Activated T-helper 2 cell treated with anti-CD3 and anti-CD28 coated beads, Interferon-gamma antibody, Interleukin-2, Interleukin-4, amounts not matched to agents 10 μg/mL and 5 μg/mL and 100 μg/mL, durations not matched to agents 14 hours and 24 hours and 36 hours (primary cell): ENCODE measurements at places on chromosomes 3 and 15. TPM values are rescaled to one million over a fixed set of nuclear protein-coding genes. Genes with fewer than 3 reads are reported as not detected.

DNA sequence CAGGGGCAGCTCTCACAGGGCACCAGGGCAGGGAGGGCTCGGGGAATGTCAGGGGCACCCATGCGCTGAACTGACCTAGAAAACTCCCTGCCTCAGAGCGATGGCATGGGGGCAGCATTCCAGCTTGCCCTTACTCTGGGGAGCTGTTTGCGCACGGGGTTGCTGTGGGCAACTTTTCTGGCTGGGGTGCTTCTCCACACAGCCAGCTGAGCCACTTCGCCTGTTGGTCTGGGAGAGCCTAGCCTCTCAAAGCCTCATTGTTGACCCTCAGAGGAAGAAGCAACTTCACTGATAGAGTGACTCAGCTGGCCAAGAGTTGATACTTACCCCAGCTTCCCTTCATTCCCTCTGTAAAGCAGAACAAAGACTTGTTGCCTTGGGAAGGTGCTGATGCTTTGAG is 42.6 kb upstream of the MRPS22 start:
- DNase-seq = no peak

DNA sequence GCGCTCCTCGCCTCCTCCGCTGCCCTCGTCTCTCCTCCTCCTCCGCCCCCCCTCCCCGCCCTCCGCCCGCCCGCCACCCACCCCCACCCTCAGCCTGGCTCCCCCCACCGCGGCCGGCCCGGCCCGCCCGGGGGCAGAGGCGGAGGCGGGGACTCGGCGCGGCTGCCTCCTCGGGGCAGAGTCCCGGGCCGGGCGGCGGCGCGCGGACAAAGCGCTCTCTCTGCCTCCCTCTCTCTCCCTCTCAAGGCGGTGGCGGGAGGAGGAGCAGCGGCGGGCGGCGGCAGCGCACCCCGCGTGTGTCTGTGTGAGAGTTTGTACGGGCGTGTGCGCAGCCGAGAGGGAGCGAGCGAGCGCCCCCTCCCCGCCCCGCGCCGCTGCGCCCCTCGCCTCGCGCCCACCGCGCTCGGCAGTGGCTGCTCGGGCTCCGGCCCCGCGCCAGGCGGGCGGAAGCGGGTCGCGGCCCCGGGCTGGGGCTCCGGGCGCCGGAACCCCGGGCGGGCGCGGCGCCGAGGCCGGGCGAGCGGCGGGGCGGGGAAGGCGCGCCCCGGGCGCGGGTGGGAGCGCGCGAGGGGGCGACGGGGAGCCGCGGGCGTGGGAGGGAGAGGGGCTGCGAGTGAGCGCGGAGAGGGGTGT is at the start of gene IGF2BP2:
TSS of gene IGF2BP2 (minus strand) at position 37 of the 633 bp plus-strand sequence. CDS start 82 bp downstream, outside the sequence.
- DNase-seq = peak; percentile 46

- DNase-seq = no peak
Measured at GRCh38 chr3:134694466-134694865, 43.6 kb upstream of the KY start.

GRCh38 chr3:159632851-159633250 is 355.8 kb upstream of the IL12A start:
- DNase-seq = no peak

DNA sequence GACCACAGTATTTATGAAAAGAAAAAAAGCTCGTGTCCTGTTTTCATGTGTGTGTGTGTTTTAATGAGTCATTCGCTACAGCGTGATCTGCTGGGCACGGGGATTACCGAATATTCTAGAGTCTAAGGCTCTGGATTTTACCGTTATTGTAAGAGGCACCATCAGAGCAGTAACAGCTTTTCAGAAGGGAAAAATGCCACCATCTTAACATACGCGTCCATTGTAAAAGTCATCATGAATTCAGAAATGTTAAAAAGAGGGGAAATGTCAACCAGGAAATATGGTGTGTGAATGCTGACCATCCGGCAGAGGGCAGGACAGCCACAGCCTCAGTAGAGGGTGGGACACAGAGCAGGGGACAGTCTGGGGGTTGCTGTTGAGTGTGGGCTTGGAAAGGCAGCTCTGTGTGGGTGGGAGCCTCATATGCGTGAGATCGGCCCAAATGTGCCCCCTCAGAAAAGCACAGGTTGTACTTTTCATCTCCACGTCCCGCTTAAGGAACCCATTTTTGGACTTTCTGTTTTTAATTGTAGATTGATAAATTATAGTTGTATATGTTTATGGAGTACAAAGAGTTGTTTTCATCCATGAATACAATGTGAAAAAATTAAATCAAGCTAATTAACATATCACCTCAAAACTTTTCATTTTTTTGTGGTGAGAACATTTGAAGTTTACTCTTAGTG is 69.6 kb downstream of the ASB7 start:
- DNase-seq = no peak

The EBLN2 gene
- 8.6 and 8.8 TPM in 2 replicates for total RNA-seq

DNA sequence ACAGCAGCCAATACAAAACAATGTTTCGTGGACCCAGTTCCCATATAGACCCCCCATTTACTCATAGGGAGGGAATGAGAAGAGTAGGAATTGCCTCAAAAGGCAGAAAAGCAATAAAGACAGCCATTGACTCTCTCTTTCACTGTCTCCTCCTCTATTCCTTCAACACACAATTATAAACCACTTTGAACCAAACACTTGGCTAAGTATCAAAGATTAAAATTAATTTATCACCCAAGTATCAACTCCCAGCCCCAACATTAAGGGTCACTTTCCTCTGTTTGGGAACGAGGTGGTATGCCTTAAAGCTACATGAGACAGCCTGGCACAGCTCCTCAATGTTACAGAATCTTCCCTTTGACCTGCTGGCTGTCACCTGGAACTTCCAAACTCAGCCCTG is 16.4 kb upstream of the LRIG1 start:
- DNase-seq = no peak

The BLM gene
- 58.9 and 65.3 TPM in 2 replicates for total RNA-seq

GRCh38 chr3:12903881-12904280 is 62.5 kb upstream of the RPL32 start:
- DNase-seq = no peak

The SLC22A13 gene
- total RNA-seq = 0.51 and 0.78 TPM in 2 replicates

DNA sequence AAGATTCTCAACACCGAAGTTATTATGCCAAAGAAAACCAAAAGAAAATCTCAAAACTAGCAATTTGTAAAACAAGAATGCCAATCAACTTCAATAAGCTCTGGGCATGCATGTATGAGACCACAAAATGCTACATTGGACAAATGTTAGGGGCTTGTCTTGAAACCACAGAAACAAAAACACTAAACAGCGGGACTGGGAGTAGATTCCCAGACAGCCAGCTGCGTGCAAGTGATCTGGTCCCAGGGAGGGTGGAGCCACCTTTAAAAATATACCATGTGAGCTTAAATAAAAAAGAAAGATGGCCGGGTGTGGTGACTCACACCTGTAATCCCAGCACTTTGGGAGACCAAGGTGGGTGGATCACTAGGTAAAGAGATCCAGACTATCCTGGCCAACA is 163.6 kb upstream of the PRICKLE2 start:
- no peak for DNase-seq

DNA sequence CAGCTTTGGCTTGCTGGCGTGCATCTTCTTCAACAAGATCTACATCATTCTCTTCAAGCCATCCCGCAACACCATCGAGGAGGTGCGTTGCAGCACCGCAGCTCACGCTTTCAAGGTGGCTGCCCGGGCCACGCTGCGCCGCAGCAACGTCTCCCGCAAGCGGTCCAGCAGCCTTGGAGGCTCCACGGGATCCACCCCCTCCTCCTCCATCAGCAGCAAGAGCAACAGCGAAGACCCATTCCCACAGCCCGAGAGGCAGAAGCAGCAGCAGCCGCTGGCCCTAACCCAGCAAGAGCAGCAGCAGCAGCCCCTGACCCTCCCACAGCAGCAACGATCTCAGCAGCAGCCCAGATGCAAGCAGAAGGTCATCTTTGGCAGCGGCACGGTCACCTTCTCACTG is 40.6 kb upstream of the CSTA start:
- no peak for DNase-seq

- no peak for DNase-seq
Measured at GRCh38 chr15:81572190-81572589, 198.2 kb upstream of the TMC3 start.

GRCh38 chr3:140822401-140823047 is 119.1 kb upstream of the SLC25A36 start:
- no peak for DNase-seq

The GPR87 gene
- 1.1 and 1.2 TPM in 2 replicates for total RNA-seq

GRCh38 chr3:124221422-124221821 is 229.5 kb upstream of the ROPN1 start:
- DNase-seq = no peak
